ENCODE measurements at places on chromosomes 7 and 10. TPM values are rescaled to one million over a fixed set of nuclear protein-coding genes. Genes with fewer than 3 reads are reported as not detected.

The NPC1L1 gene
- total RNA-seq, result under 0.01 TPM

The ADAMTS14 gene
- total RNA-seq, result 4.2 TPM

The SLC18A3 gene
- under 0.01 TPM for total RNA-seq

The TMEM196 gene
- total RNA-seq, result not detected

The COPS6 gene
- 150 TPM for total RNA-seq

The NME8 gene
- not detected for total RNA-seq

The SUN3 gene
- not detected for total RNA-seq

The HMX3 gene
- total RNA-seq, result not detected

The SPDYE5 gene
- total RNA-seq, result not detected

The DDC gene
- not detected for total RNA-seq

The SPDYE2B gene
- total RNA-seq, result not detected

The PLAC9 gene
- total RNA-seq, result 12.8 TPM

The HOGA1 gene
- 0.56 TPM for total RNA-seq

The CCAR1 gene
- total RNA-seq, result 33.4 TPM

The TAS2R5 gene
- total RNA-seq, result 0.77 TPM

The IGFBP1 gene
- total RNA-seq, result 1.2 TPM

The DENND2A gene
- 0.96 TPM for total RNA-seq

The AS3MT gene
- total RNA-seq, result 7.5 TPM

The SLC13A4 gene
- under 0.01 TPM for total RNA-seq

The HGF gene
- 211 TPM for total RNA-seq

The CPXM2 gene
- total RNA-seq, result 15.5 TPM

The GLI3 gene
- total RNA-seq, result 3.3 TPM

All from regular cardiac myocyte (primary cell).